ENCODE measurements at places on chromosomes 5 and 9.
A peak's percentile ranks its signal among the peaks of the same experiment; 100 is the strongest.

DNA sequence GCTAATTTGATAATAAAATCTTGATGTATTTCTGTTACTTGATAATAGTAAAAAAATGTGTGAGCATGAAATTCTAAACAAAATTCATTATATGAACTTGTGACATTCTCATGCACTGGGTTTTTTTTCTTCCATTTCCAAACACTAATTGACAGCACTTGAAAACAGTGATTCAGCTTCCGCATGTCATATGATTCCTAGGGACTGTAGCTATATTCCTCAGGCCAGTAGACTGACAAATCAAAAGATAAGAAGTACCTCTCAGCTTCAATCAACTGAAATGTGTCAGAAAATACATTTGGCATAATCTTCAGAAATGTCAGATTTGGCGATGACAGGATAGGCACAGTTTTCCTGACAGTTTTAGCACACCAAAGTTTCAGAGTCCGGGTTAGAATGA, 52.5 kb downstream of the EFNA5 start:
- DNase-seq: no peak

GRCh38 chr9:122239722-122240121, 11.0 kb upstream of the LHX6 start:
- DNase-seq: no peak

GRCh38 chr9:109880276-109881169, 100.5 kb downstream of the PALM2AKAP2 start:
- no peak for DNase-seq

- no peak for DNase-seq
Observed at GRCh38 chr5:157269761-157270272, 3.9 kb downstream of the CYFIP2 start.

- no peak for DNase-seq
Observed at GRCh38 chr9:131657940-131658339, 81.9 kb downstream of the RAPGEF1 start.

DNA sequence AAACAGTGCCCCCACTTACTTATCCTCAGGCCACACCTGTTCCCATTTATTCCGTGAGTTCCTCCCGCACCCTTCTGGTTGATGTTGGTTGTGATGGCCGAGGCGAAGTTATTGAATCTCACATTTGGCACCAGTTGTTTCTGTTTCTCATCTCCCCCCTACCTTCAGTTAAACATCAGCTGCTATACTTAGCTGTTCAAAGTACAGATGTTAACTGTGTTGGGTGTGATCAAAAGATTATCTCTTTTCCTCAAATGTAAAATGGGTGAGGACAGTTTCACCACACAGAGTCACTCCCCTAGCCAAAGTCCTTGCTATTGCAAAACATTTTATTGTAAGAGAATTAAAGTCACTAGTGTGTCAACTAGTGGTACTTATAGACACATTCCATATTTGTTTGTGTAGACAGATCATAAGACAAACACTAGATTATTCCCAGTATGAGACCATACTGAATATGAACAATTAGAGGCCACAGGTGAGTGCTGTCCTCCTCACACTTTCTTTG, 43.2 kb upstream of the PRSS3 start:
- no peak for DNase-seq

GRCh38 chr9:92668746-92669526, 995 bp downstream of the IPPK start:
- no peak for DNase-seq

DNA sequence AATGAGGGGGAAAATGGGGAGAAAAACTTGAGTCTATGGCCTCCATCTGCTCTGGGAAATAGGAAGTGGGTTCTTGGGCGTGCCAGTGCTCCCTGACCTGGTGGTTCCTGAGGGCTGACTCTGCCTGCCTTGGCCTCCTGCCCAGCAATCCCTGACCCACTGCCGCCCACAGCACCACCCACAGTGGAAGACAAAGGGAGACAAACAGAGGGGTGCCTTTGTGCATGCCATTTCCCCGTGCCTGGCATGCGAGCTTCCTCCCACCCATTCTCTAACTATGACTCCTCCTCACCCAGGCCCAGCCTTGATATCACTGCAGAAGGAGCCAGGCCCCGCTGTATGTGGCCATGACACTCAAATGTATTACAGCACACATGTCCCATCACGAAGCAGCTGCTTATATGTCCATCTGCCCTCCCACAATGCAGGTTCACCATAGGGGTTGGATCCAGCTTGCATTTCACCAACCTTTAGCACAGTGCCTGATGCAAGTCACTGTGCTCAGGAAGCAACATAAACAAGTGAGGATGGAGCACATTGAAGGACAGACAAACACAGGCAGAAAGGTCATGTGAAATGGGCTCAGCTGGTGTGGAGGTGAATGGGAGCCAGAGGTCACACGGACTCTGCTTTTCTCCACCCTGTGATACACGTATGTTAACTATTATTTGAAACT, 84.4 kb downstream of the ADRB2 start:
- no peak for DNase-seq

DNA sequence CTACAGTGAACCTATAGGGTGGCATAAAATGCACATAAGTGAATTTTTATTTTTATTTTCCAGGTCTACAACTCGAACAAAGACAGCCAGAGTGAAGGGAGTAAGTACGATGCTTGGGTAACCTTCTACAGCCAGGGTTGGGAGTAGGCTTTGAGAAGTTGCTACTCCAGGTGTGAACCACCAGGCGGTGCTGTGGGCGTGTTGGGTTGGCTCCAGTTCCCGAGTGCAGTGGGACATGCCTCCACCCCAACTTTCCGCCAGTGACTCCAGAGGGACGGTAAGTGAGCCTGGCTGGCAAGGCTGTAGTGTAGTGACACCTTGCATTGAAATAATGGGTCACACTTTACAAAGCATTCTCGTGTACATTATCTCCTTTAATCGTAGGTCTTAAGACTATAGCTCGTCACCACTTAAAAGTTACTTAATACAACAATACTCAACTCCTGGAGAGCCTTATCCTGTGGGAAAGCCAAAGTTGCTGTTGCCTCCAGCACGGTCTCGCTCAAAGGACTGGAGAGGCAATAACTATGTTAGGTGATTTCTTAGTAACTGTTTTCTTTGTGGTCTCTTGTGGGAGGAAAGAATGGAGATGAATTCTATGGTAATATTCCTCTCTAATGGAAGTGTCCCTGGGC, 244.0 kb downstream of the ARHGAP26 start:
- no peak for DNase-seq

DNA sequence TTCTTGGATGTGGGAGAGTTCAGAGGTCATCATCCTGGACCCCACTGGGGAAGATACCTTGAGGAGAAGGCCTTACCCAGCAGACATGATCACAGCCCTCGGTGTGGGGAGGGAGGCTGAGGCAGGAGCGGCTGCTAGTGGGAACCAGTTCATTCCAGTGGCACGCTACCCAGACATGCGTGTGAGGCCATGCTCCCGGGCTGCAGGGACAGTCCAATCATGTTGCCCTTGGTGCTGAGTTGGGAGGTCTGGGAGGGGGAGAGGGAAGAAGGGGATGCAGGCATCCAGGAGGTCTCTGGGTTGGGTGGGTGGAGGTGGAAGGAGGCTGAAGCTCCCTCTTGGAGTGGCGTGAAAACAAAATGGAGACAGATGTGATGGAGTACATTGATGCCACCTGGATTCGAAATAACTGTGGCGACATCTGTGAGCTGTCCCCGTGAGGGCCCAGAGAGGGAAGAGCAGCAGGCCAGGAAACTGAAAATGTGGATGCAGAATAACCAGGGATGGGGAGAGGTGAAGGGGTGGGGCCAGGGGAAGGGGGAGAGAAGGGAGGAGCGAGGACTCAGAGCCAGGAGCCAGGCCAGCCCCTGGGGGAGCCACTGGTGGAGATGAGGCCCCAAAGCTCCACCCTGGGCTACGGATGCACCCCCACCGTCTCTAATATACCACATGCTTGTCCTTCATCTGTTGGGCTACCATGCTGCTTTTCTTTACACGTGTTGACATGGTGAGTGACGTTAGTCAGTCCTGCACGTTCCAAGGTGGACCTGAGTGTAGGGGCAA, 16.2 kb downstream of the NDUFS6 start:
- DNase-seq: no peak

- no peak for DNase-seq
Observed at GRCh38 chr5:174421408-174421805, 303.0 kb upstream of the MSX2 start.

DNA sequence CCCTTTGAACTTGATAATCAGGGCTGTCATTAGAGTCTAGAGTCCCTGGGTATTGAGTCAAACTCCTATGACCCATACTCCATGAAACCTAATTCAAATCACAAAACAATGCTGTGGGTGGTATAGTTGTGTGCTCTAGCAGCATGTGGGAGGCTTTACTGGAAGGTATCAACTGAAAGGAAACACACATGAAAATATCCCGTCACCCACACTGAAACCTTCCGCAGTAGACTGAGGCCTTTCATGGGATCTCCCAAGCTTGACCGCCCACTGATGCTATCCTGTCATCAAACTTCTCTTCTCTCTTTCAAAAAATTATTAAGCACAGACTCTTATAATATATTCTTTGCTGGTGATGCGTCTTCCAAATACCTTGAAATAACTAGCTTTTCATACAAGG, 569.1 kb upstream of the MEF2C start:
- no peak for DNase-seq

DNA sequence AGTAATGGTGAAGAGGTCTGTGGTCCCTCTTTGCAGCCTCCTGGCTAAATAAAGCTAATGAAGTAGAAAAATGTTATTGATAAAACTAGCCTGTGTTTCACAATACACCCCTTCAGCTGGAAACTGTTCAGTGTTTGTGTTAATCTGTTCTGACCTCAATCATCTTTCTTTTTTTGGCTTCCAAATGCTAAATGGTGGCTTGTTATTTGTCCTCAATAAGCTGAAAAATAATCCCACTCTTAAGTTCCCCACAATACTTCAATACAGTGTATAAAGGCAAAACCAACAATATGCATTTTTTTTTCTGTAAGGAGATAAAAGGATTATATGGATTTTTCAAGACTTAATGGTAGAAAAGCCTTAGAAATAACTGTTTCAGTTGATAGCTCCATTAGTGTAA, 560.5 kb downstream of the TUSC1 start:
- no peak for DNase-seq

- DNase-seq: peak; percentile 19
Observed at GRCh38 chr9:101566904-101567724, 27.7 kb downstream of the PPP3R2 start.

- DNase-seq: no peak
Observed at GRCh38 chr9:99845063-99845462, 23.4 kb downstream of the NR4A3 start.

DNA sequence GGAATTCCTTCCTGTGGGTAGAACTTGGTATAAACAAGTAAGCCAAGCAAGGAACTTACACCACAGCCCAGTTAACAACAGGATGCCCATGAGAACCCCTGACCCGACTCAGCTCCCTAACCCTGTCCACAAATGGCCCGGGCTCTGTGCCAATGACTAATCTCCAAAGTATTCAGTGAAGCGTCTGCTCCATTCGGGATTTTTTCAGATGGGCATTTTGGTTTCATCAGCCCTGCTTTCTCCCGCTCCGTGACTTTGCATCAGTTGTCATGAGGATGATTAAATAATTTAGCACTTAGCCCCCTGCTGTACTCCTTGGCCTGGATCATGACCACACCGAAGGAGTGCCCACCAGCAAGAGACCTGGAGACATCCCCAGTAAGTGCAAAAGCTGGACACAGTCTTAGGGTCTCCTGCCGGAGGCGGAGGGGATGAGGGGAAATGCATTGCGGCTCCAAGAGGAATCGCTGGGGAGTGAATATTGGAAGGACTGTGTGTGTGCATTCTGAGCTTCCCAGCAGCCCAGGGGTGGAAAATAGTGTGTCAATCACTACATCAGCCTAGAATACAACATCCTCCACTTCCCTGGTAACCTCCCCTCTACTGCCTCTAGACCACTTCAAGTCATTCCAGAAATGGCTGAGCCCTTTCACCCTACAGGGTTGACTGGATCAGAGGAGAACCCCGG, 41.4 kb upstream of the DNAH5 start:
- DNase-seq: peak; percentile 68

GRCh38 chr9:14221558-14221957, 92.4 kb downstream of the NFIB start:
- no peak for DNase-seq

DNA sequence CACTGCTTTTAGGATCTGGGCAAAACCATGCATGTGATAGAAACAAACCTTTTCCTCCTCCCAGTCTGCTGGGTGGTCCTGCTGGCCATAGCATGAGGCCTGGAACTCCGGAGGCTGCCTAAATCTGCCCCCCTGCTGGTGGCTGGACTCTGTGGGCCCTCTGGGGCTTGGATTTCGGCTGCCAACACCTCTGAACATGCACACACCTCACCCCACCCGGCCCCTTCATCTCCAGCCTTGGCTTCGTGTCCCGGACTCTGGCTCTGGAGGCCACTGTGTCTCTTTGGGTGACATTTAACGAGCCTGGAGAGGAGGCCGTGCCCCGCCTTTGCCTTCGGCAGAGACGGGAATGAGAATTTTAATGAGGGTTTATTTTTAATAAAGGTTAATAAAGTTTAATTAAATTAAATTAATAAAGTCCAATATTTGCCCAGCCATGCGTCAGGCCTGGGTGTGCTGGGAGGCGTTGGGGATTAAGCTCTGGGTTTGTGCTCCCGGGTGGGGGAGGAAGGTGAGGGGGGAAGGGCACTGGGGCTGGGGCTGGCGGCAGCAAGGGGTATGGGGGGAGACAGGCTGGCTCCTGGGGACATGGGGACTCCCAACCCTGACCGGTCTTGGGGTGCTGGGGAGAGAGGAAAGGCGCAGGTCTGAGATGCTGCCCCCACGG, 251.8 kb downstream of the PBX3 start:
- no peak for DNase-seq

DNA sequence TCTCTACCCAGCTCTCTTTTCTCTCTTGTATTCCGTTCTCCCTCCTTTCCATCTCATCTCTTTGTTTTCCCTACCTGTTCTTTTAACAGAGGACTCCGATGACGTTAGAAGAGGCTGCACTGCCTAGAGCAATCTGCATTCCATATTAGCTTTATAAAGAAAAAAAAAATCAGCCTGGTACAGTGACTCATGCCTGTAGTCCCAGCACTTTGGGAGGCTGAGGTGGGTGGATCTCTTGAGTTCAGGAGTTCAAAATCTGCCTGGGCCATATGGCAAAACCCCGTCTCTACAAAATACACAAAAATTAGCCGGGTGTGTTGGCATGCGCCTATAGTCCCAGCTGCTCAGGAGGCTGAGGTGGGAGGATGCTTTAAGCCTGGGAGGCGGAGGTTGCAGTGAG, 49.0 kb downstream of the DAPK1 start:
- no peak for DNase-seq

DNA sequence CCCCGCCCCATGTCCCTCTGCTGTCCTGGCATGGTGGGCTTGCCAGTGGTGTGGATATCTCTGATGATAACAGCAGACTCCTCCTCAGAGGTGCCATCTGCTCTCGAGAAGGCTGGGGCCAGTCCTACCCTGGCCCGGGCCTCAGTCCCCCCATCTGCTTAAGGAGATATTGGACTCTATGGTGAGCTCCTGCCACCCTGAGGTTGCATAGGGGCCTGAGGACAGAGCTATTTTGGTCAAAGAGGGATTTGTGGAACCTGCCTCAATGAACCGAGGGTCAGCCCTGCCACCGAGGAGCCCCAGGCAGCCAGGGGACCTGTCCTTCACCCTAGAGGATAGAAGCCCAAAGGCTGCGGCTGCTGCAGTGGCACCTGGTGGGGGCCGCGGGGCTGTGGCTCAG, 32.6 kb downstream of the NTNG2 start:
- DNase-seq: no peak

All from non-pigmented ciliary epithelial cell (primary cell).